ENCODE measurements at places on chromosomes 5 and 9. TPM values are rescaled to one million over a fixed set of nuclear protein-coding genes. Genes with fewer than 3 reads are reported as not detected.

PDCD1LG2 gene
- 0.18 TPM for polyA plus RNA-seq

CKMT2 gene
- polyA plus RNA-seq = 1.5 TPM

OCLN gene
- polyA plus RNA-seq = 12.0 TPM

CSF1R gene
- 2.0 TPM for polyA plus RNA-seq

CXCL14 gene
- 88.9 TPM for polyA plus RNA-seq

EQTN gene
- polyA plus RNA-seq = not detected

CD14 gene
- 14.3 TPM for polyA plus RNA-seq

STC2 gene
- 1.4 TPM for polyA plus RNA-seq

DEPDC1B gene
- polyA plus RNA-seq = 2.3 TPM

SHISAL2B gene
- not detected for polyA plus RNA-seq

PLAA gene
- 8.9 TPM for polyA plus RNA-seq

PCDHGA5 gene
- 0.14 TPM for polyA plus RNA-seq

PLEKHG4B gene
- polyA plus RNA-seq = 0.16 TPM

LRRC8A gene
- polyA plus RNA-seq = 55.6 TPM

RUFY1 gene
- polyA plus RNA-seq = 31.9 TPM

SOWAHA gene
- polyA plus RNA-seq = 0.07 TPM

MARCOL gene
- polyA plus RNA-seq = not detected

IL4 gene
- not detected for polyA plus RNA-seq

PCDHGA9 gene
- polyA plus RNA-seq = 0.83 TPM

CTXN3 gene
- 0.14 TPM for polyA plus RNA-seq
